ENCODE measurements at places on chromosomes 5 and 9. TPM values are rescaled to one million over a fixed set of nuclear protein-coding genes. Genes with fewer than 3 reads are reported as not detected.

DNA sequence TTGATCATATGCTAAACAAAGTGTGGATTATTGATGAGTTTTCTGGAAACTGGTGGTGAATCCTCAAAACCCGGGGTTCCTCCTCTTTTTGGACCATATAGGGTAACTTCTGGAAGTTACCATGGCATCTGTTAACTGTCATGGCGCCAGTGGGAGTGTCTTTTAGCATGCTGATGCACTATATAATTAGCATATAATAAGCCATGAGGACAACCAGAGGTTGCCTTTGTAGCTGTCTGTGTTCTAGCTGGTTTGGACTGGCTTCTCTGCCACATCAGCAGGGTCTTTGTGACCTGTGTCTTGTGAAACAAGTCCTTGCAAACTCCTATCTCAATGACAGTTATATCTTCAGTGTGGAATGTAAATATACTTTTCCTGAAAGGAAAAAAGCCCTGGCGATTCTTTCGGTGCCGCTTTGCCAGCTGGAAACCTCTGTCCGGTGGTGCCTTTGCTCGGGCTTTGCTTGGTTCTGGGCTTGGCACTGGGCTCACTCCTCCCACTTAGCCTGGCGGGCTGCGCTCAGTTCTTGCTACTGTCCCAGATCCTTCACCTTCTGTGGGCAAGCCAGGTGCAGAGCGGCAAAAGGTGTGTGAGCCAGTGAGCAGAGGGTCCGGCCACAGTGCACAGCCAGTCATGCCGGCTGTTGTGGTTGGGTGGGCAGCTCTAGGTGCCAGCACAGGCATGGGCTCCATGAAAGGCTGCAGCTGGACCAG is 20.4 kb downstream of the NXNL2 start:
- no peak for DNase-seq
- no peaks in the 10 kb centered on the region for H3K4me1 ChIP-seq
- no peak overlapping the region for H3K4me3 ChIP-seq
- no peaks in the 10 kb centered on the region for H3K27me3 ChIP-seq

The NXNL2 gene
- not detected for total RNA-seq

The PCDHA6 gene
- total RNA-seq, result not detected

GRCh38 chr5:33828626-33829308 is 63.0 kb downstream of the ADAMTS12 start:
- H3K27ac ChIP-seq, result no peak overlapping the region
- DNase-seq, result no peak
- no peaks in the 10 kb centered on the region for H3K36me3 ChIP-seq
- H3K4me1 ChIP-seq, result no peaks in the 10 kb centered on the region

- no peaks in the 10 kb centered on the region for H3K4me1 ChIP-seq
- H3K4me3 ChIP-seq, result no peak overlapping the region
- no peak for DNase-seq
- no peak overlapping the region for H3K27ac ChIP-seq
- H3K36me3 ChIP-seq, result no peaks in the 10 kb centered on the region
- H3K27me3 ChIP-seq, result no peaks in the 10 kb centered on the region
Observed at GRCh38 chr9:134429481-134429880, 103.2 kb downstream of the RXRA start.

DNA sequence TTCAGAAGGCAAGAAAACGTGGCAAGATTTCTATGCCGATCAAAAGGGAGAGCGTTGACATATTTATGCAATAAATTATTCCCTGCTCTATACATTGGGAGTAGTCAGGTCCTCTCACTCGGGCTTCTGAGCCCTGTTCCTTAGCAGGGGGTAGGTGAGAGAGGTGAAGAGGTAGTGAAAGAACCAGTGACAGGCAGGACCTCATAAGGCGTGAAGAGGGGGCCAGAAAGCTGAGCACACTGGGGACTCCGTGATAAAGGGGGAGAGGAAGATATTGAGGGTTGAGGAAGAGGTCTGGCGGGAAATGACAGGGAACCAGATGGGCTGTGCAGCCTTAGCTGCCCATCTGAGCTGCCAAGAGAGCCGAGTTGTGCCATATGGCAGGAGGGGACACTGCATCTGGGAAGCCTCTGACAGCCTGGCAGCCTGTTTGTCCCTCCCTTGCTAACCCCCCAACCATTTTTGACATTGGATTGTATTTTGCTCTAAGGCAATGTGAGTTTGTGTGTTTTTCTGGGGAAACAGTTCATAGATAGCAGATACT is 782 bp upstream of the CDC20B start:
- H3K27ac ChIP-seq, result no peak overlapping the region
- peaks cover 33% of the 10 kb centered on the region for H3K4me1 ChIP-seq
- H3K27me3 ChIP-seq, result peaks cover 3% of the 10 kb centered on the region
- no peaks in the 10 kb centered on the region for H3K36me3 ChIP-seq

The QRFP gene
- not detected for total RNA-seq

- peaks cover 18% of the 10 kb centered on the region for H3K4me1 ChIP-seq
- peak; percentile 38 for DNase-seq
- peak overlapping the region; percentile 77 for H3K4me3 ChIP-seq
- no peaks in the 10 kb centered on the region for H3K27me3 ChIP-seq
Observed at GRCh38 chr5:122844136-122844909, 1.1 kb upstream of the SNX24 start.

The PCA3 gene
- total RNA-seq, result not detected

DNA sequence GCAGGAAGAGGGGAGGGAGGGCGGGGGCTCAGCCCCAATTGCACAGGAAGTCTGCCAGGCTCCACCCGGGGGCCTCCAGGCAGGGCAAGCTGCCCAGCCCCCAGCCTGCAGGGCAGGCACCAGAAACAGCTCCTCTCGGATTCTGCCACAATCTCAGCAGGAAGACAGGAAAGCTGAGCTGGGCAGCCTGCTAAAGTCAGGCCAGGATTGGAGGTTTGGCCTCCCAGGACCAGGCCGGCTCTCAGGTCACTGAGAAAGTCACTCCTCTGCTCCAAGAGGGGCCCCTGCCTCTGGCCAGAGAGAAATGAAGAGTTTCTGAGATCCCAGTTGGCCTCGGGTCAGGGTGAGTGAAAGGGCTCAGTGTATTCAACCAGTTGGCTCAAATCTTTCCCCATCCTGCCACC is 54.6 kb upstream of the STXBP1 start:
- no peak for DNase-seq
- H3K36me3 ChIP-seq, result no peaks in the 10 kb centered on the region
- no peaks in the 10 kb centered on the region for H3K27me3 ChIP-seq
- peaks cover 21% of the 10 kb centered on the region for H3K4me1 ChIP-seq
- H3K27ac ChIP-seq, result no peak overlapping the region

- H3K36me3 ChIP-seq, result no peaks in the 10 kb centered on the region
- H3K27me3 ChIP-seq, result no peaks in the 10 kb centered on the region
- no peak for DNase-seq
- no peak overlapping the region for H3K4me3 ChIP-seq
Observed at GRCh38 chr5:132313366-132313765, 19.2 kb downstream of the SLC22A4 start.

- H3K4me1 ChIP-seq, result no peaks in the 10 kb centered on the region
- no peak overlapping the region for H3K4me3 ChIP-seq
- peaks cover 16% of the 10 kb centered on the region for H3K36me3 ChIP-seq
- no peaks in the 10 kb centered on the region for H3K27me3 ChIP-seq
- H3K27ac ChIP-seq, result no peak overlapping the region
- no peak for DNase-seq
Observed at GRCh38 chr9:456365-456764, 241.7 kb downstream of the DOCK8 start.

DNA sequence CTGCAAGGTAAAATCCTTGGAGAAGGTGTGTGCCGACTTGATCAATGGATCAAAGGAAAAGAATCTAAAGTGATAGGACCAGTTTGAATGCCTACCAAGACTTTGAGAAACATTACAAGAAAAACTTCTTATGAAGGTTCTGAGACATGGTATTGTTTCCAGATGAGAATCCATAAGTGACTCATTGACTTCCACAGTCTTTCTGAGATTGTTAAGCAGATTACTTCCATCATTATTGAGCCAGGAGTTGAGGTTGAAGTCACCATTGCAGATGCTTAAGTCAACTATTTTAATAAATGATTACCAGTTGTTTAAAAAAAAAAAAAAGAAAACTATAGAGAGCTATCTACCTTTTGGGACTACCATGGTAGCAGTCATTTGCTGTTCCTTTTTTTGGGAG is 7.0 kb downstream of the LNPEP start:
- no peak for DNase-seq
- H3K4me3 ChIP-seq, result no peak overlapping the region
- H3K27me3 ChIP-seq, result no peaks in the 10 kb centered on the region
- no peak overlapping the region for H3K27ac ChIP-seq

- no peak overlapping the region for H3K4me3 ChIP-seq
- H3K27ac ChIP-seq, result no peak overlapping the region
- H3K36me3 ChIP-seq, result no peaks in the 10 kb centered on the region
- DNase-seq, result no peak
Observed at GRCh38 chr9:29211003-29211579, 1637.8 kb upstream of the C9orf72 start.

The CDKN2A gene
- 11.7 TPM for total RNA-seq

- H3K27me3 ChIP-seq, result no peaks in the 10 kb centered on the region
- no peaks in the 10 kb centered on the region for H3K4me1 ChIP-seq
- DNase-seq, result peak; percentile 6
- H3K27ac ChIP-seq, result no peak overlapping the region
Observed at GRCh38 chr9:101727612-101728524, 10.6 kb downstream of the GRIN3A start.

The PCDHB14 gene
- total RNA-seq, result 0.10 TPM

The PLAC8L1 gene
- 0.51 TPM for total RNA-seq

GRCh38 chr5:175427762-175428161 is 16.2 kb downstream of the DRD1 start:
- H3K4me3 ChIP-seq, result no peak overlapping the region
- no peak overlapping the region for H3K27ac ChIP-seq
- no peaks in the 10 kb centered on the region for H3K36me3 ChIP-seq

The NRARP gene
- total RNA-seq, result 11.5 TPM

The GADD45G gene
- 5.9 TPM for total RNA-seq

The PRDM12 gene
- not detected for total RNA-seq

DNA sequence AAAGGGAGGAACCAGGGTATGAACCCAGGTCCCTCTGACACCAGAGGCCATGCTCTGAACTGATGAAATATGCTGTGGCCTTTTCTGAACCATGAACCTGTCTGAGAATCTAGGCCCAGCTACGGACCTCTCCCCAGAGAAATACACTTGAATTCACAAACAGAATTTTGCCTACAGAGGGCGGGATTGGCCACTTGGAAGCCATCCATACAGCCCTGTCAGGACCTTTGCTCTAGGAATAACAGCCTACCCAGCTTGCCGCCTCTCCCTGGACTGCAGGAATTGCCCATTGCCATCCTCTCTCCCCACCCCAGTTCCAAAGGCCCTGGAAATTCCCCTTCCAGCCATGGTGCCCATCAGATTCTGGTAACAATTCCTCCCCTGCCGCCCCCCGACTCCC is 26.6 kb downstream of the MORN5 start:
- no peak overlapping the region for H3K27ac ChIP-seq
- no peaks in the 10 kb centered on the region for H3K27me3 ChIP-seq
- H3K4me1 ChIP-seq, result no peaks in the 10 kb centered on the region
- DNase-seq, result no peak

The TLX3 gene
- not detected for total RNA-seq
